SK-N-MC (cell line): ENCODE measurements at places on chromosomes 3 and 15.

GRCh38 chr3:66033241-66034138 is 5.2 kb downstream of the MAGI1 start:
- no peak for DNase-seq

- no peak for DNase-seq
These were observed 8.6 kb downstream of the ATP13A4 start for GRCh38 chr3:193546129-193546528.

DNA sequence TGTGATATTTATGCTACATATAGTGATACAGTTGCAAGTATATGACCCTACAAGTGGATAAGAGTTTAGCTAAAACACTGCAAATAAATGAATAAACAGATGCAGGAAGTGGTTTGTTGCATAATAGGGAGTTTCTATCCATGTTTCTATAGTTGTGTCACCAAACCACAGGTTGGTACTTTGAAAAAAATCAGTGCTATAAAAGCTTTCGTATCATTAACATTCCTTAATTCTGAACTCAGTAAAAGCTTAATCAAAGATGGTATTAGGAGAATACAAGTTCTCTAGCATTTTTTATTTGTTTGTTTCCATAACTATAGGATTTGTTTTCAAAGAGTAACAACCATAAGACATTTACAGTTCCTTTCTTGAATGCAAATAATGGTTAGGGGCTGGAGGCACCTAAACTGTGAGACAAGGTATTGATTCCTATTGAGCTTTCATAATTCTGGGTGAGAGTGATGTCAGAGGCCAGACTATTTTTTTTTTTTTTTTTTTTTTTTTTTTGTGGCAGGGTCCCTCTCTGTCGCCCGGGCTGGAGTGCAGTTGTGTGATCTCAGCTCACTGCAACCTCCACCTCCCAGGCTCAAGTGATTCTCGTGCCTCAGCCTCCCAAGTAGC is 29.6 kb downstream of the CPOX start:
- DNase-seq: peak; percentile 34

- no peak for DNase-seq
These were observed 202.9 kb downstream of the VPS13C start for GRCh38 chr15:61857169-61857829.

DNA sequence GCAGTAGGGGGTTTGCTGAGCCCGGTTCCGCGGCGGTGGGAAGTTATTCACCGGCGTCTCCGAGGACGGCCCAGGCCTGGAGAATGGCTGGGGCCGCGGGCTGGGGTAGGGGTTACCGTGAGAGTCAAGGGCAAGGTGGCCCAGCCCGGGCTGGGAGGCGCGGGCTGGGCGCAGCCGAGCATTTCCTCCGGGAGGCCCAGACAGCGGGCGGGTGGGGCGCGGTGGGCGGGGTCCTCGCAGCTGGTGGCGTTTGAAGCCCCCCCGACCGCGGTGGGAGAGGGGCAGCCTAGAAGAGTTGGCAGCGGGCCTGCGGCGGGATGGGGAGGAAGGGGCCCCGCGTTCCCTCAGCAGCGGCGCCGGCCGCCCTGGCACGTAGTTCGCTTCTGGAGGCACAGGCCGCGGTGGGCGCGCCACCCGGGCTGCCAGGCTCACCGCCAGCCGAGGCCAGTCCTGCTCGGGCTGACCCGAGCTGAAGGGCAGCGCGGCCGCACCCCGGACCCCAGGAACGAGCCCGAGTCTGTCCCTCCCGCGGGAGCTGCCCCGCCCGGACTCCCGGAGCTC is 960 bp upstream of the KLF13 start:
- no peak for DNase-seq

DNA sequence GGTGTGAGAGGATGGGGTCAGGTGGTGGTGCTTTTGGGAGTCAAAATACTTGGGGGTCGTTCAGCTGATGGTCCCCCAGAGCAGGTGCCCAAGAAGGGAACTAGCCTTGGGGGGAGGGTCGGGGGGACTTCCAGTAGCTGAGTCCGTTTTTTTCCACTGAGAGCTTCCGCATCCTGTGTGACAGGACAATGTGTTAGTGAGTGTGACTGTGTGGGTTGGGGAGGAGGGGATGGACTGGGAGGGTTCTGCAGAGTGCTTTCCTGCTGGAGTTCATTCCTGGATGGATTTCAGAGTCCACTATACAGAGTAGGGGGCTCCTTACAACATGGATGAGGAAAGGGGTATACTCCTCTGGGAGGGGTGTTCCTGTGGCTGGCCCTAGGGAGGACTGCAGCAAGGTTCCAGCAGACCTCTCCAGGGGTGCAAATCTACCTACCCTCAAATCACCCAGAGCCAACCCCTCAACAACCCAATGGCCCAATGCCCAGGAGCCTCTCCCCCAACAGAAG is 601 bp upstream of the HYAL2 start:
- no peak for DNase-seq

DNA sequence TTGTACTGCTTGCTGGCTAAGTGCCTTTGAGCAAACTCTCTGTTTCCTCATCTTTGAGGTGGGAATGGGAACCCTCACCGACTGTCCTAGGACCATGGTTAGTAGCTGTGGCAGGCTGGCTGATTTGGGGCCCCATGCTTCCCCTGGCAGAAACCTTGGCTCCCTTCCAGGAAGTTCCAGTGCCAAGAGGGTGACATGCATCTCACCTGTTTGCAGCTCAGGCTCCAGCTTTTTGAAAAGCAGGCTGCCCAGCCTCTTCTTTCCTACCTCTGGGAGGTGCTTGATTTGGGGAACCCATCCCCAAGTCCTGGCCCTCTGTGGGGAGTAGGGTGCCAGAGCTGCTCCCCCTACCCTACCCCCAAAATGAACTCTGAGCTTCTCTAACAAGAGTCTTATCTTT is 50.8 kb downstream of the RAB11A start:
- no peak for DNase-seq

- DNase-seq: no peak
These were observed 63.9 kb downstream of the OPA1 start for GRCh38 chr3:193656878-193657282.

GRCh38 chr3:188119846-188120245 is 34.1 kb upstream of the LPP start:
- no peak for DNase-seq

DNA sequence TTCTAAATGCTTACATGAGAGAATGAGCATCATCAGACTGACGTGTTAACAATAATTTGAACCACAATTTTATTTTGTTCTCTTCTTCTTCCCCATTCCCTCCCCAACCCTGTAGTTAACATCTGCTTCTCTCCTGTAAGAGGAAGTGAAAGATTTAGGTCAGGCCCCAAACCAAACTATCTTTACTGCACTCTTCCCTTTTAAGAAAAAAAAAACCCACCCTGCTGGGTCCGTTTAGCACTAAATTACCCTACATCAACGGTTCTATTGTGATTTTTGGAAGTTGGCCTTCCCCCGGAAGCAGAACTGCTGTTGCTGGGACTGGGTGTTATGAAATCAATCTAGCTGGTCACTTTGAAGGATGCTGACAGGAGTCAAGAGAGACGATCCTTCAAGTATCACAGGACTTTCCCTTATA is 49.4 kb downstream of the NFKBIZ start:
- no peak for DNase-seq

DNA sequence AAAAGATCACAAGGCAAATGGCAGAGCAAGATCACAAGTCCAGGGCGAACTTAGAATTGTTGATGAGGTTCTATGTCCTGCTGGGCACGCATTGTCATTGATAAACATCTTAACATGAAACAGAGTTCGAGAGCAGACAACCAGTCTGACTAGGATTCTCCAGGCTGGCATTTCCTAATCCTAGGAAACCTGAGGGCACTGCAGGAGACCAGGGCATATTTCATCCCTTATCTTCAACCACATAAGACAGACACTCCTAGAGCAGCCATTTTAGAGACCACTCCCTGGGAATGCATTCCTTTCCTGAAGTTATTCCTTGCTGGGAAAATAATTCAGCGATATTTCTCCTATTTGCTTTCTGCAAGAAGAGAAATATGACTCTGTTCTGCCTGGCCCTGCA is 1199.9 kb downstream of the SI start:
- peak; percentile 16 for DNase-seq

DNA sequence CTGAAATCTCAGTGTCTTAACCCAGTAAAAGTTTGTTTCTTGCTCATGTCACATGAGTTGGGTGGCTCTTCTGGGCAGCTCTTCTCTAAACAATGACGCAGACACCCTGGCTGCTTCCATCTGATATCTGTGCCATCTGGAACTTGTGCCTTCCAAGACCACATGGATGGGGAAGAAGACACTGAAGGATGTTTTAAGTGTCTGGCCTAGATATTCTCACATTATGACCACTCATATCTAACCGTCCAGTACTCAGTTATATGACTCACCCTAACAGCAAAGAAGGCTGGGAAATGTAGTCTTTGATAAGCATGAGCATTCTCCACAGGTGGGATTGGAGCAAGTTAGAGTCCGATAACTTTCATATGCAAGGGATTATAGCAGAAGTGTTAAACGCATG is 66.4 kb downstream of the RYR3 start:
- no peak for DNase-seq

- DNase-seq: no peak
These were observed 80.2 kb downstream of the ARNT2 start for GRCh38 chr15:80484333-80484864.

- DNase-seq: no peak
These were observed 427.1 kb upstream of the RASGRP1 start for GRCh38 chr15:38991701-38992100.

DNA sequence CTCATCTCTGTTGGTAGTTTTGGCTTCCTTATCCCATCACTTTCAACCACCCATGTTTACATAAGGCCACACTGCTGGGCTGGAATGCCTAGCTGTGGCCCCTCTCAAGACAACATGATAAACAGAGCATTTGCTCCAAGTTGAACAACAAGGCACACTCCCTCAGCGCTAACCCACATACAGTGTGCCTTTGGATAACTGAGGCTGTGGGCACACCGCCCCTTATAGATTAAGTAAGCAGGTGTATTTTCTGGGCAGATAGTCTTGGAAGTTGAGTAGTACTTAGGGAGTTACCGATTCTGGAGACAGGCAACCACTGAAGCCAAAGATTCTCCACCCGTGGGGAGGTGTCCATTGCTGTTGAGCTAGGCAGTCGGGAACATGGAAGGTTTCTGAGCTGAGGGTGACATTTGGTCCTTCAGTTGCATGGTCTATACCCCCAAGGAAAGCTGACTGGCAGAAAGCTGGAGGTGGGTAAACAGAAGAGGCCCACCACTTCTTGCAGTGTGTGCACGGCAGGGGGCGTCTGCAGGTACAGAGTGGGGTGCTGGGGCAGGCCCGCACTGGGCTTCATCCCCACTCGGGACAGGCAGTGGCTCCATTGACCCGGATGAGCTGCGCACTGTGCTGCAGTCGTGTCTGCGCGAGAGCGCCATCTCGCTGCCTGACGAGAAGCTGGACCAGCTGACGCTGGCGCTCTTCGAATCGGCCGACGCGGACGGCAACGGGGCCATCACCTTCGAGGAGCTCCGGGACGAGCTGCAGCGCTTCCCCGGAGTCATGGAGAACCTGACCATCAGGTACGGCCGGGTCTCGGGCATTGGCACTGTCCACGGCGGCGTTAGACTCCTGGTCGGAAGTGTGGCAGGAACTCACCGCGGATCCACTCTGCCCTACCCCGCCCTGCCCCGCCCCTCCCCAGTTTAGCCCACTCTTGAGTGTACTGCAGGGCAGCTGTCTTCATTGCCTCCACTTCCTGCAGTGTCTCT is 16.8 kb downstream of the NOX5 start:
- no peak for DNase-seq

GRCh38 chr3:23072693-23073092 is 130.4 kb upstream of the UBE2E2 start:
- DNase-seq: no peak

- no peak for DNase-seq
These were observed 22.3 kb downstream of the RPLP1 start for GRCh38 chr15:69474846-69475455.

DNA sequence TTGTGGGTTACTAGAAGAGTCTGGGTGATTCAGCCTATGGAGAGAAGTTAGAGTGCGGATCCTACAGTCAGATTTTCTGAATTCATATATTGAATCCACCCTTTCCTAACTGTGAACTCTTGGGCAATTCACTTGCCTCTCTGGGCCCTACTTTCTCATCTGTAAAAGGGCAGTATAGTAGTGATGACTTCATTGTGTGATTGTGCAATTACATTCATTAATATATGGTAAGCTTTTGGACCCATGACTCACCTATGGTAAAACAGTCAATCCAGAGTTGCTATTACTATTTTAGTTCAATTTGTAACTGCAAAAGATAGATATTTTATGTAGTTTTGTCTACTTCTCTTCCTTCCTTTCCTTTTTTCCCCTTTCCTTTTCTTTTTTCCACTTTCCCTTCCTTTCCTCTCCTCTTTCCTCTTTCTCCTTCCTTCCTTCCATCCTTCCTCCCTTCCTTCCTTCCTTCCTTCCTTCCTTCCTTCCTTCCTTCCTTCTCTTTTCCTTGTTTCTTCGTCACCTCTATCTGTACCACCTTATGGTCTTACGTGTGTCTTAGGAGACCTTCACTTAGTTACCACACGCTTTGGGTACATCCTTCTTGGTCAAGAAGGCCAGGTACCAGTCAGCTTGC is 37.0 kb downstream of the GMNC start:
- DNase-seq: no peak

DNA sequence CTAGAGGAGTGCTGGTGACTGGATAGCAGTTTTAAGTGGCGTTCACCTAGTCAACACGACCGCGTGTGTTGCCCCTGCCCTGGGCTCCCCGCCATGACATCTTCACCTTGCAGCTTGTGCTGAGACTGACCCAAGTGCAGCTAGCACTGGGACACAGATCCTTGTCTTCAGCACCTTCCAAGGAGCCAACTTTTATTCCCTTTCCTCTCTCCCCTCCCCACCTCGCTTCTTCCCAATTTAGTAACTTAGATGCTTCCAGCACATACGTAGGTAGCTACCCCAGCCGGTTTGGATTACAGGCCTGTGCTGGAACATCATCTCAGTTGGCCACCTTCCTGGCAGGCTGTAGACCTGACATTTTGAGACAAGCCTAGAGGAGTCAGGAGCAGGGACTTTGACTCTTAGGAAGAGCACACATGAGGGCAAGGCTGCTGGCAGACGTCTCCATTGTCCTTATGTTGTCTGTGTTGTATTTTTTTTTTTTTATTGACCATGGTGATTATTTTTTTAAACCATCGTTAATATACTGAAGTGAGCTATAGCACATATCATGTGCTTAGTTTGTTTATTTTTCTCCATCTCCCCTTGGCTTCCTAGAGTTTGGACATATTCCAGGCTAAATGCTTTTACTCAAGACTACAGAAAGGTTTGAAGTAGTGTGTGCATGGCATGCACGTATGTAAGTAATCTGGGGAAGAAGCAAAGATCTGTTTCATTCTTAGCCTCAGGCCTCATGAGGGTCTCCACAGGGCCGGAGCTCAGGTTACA is 61.1 kb downstream of the AAGAB start:
- no peak for DNase-seq

DNA sequence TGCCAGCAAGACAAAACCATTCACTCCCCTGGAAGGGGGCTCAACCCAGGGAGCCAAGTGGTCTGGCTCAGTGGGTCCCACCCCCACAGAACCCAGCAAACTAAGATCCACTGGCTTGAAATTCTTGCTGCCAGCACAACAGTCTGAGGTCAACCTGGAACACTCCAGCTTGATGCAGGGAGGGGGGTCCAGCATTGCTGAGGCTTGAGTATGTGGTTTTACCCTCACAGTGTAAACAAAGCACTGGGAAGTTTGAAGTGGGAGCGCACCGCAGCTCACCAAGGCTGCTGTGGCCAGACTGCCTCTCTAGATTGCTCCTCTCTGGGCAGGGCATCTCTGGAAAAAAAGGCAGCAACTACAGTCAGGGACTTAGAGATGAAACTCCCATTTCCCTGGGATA is 81.7 kb downstream of the MSL2 start:
- DNase-seq: no peak
